ENCODE measurements at places on chromosomes 7 and 10.

- DNase-seq, result no peak
Measured at GRCh38 chr10:42971251-42971599, 105.6 kb upstream of the RET start.

DNA sequence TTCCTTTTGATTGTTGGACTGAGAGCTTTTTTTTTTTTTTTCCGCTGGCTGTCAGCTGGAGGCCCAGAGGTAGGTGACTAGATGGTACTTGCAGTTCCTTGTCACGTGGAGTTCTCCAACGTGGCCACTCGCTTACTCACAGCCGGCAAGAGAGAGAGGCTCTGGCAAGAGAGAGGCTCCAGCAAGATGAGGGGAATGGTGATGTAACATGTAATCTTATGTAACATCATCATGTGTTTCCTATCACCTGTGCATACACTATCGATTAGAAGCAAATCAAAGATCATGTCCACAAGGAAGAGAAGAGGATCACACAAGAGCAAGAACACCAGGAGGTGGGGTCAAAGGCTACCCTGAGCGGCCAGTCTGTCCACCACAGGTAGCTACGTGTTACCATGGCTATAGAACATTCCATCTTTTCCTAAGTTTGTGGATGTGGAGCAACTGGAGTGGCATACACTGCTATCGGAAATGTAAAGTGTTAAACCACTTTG is 4.0 kb upstream of the BORCS7 start:
- no peak for DNase-seq

DNA sequence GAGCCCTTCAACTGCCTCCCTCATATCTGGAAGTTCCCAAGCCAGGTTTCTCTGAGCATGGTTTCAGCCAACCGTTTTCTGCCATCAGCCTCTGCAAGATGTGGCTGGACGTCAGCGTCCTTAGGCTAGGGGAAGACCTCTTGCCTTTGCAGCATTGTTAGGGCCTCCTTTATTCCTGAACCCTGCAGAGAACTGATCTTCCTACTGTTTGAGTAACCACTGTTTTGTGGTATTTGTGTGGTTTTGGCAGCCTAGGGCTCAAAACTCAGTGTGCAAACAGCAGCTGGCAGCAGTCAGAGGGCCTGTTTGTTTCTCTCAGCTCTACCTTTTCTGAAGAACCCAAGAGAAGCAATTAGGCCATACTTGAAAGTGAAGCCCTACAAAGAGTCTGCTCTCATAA is 83.4 kb upstream of the SEMA3E start:
- DNase-seq, result no peak

DNA sequence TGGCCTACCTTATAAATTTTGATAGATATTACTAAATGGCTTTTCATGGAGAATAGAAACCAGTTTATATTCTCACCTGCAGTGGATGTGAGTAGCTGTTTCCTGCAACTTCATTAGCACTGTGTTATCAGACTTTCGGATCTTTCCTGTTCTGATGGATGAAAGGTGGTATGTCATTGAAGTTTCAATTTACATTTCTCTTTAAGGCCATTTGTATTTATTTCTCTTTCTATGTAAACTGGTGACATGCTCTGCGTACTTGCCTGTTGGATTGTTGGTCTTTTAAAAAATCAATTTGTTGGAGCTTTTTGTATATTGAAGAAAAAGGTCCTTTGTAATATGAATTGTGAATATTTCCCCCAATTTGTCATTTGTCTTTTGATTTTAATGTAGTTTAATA is 95.8 kb upstream of the STRIP2 start:
- no peak for DNase-seq

DNA sequence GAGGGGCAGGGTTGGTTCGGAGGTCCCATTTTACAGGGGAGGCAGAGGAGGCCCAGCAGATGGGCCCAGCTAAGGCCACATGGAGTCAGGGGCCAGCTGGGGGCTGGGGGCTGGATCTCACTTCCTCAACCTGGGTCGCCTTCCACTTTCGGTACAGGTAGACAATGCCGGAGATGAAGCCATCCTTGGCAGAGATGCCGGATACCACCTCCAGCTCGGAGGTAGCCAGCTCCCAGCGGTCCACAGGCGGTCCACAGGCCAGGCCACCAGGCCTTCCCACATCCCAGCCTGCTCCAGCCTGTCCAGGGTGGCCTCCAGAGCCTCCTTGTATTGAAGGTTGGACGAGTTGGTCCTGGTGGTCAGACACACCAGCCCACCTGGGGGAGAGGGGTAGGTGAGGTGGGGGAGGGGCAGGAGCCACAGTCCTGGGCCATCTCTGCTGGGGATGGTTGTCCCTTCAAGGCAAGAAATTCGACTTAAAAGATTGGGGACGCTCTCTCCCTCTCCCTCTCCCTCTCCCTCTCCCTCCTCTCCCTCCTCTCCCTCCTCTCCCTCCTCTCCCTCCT is 3.9 kb downstream of the CLDN4 start:
- no peak for DNase-seq

- no peak for DNase-seq
Measured at GRCh38 chr7:95986178-95986764, 213.9 kb downstream of the DYNC1I1 start.

DNA sequence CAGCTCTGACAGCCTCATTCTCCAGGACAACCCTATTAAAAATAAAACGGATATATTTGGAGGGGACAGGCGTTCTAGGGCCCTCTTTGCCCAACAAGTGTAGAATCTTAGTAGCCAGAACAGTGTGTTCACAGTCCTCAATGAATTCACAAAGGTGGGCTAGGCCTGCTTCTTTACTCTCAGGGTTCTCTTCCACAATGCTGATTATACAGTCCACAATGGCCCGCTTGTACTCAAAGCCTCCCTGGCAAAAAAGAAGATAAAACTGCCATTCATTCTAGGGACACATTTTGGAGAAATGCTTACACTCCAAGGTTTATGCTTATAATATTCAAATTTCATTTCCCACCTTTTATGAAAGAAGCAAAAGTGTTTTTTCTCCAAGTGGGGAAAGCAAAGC is 62.6 kb downstream of the MEST start:
- no peak for DNase-seq

GRCh38 chr7:877312-878232 is 1.2 kb downstream of the GET4 start:
- peak; percentile 27 for DNase-seq

DNA sequence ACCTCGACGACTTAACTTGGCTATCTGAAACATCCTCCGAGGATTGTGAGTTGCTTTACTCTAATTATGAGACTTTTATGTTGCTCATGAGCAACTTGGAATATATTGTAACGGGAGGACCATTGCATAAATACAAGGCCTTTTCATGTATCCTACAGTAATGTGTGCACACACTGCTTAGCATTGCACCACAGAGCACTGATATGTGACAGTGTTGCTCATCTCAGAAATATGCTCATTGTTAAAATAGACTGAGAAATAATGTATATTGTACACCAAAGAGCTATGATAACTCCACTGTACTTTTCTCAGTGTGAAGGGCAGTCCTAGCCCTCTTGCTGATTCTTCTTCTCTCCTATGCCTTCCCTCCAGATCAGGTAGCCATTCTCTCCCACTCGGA is 102.8 kb upstream of the CDK13 start:
- no peak for DNase-seq

DNA sequence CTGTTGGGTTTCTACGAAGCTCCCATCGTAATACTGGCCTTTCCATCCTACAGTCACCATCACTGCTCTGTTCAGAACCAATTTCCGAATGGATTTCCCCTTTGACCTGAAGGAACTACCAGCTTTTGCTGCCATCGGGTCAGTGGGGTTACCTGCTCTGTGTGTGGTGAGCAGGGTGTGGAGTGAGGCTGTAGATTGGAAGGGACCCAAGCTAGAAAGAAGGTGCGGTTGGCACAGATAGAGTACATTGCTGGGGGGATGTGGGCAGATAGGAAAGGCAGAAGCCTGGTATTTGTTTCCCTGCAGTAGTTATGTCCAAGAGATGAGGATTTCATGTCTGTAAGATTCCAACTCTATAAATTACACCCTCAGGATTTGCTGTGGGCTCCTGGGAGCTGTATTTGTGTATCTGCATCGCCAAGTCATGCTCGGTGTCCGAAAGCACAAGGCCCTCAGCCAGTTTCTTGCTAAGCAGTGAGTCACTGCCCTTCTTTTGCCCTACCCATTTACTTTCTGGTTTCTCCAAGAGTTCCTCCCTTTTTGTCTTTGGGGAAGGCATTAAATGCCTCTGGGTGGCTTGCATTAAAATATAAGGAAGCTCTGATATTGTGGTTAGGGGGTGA is 15.4 kb downstream of the CLCN1 start:
- DNase-seq, result no peak

GRCh38 chr7:152969335-152969734 is 209.8 kb downstream of the ACTR3B start:
- DNase-seq, result no peak

GRCh38 chr7:71009636-71010035 is 122.3 kb upstream of the GALNT17 start:
- no peak for DNase-seq

- no peak for DNase-seq
Measured at GRCh38 chr7:127476618-127477017, 84.1 kb upstream of the ZNF800 start.

DNA sequence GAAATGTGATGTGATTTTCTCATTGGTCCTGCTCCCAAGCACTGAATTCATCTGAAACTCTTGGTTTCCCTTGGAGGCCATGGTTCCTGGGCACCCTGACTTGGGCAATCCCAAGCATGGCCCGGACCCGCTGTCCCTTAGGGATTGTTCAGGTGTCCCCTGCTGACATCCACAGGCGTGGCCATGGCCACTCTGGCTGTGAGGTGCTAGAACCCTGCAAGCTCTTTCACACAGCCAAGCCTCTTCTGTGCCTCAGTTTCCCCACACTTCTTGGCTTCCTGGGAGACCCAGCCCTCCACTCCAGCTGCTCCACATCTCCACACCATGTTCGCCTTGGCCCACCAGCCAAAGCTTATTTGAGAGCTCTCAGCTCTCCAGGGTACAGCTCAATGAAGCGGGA is 12.0 kb upstream of the AZGP1 start:
- no peak for DNase-seq

DNA sequence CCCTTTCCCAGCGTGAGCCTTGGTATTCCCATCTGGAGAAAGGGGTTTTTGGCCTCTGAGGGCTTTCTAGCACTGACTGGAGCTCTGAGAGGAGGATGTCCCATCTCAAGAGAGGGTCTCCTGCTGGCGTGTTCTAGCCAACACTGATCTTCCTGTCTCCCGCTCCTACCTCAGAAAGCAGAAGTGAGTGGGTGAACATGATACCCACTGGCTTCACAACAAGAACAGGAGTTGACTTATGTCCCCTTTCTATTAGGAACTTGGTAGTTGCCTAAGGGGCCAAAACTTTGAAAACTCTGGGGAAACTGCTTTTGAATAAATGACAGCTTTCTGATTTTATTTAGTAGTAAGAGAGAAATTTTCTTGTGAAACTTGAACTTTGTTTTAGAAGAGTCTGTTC is 113.1 kb upstream of the ADCY1 start:
- no peak for DNase-seq

GRCh38 chr7:122217125-122217524 is 73.1 kb upstream of the AASS start:
- no peak for DNase-seq

GRCh38 chr7:40749877-40750276 is 615.1 kb downstream of the SUGCT start:
- DNase-seq, result no peak

GRCh38 chr7:140196361-140197217 is 19.8 kb upstream of the KDM7A start:
- DNase-seq, result no peak

DNA sequence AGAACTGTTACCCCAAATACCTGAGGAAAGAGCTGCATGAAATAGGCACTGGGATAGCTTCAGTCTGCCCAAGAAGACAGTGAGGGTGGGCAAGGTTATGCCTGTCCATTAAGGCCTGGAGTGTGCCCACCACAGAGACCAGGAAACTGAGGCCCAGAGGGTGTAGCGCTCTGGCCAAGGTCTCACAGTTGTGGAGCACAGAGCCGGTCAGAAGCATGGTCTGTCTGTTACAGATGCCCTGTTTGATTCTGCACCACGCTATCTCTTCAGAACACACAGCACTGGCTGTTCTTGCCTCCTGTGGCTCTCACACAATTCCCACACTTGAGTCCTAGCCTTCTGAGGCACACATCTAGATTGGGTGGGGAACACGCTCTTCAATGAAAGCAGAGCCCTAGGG is 261.4 kb downstream of the GRID1 start:
- DNase-seq, result no peak

GRCh38 chr7:52911795-52912194 is 123.6 kb upstream of the POM121L12 start:
- no peak for DNase-seq

DNA sequence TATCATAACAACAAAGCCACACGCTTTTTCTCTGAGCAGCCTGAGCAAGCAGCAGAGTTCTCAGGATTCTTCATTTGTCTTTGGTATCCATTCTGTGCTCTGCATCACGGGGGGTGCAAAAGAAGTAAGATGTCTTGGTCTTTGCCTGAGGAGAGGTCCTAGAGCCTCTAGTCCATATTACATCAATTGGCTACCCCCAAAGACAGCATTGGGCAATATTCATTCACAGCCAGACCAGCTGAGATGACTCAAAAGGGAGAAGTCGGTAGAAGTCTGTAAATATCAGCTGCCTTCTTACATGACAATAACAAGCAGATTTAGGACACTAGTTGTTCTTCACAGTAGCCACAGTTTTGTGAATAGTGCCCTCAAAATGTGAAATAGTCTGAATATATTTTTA is 66.6 kb downstream of the FZD1 start:
- no peak for DNase-seq

DNA sequence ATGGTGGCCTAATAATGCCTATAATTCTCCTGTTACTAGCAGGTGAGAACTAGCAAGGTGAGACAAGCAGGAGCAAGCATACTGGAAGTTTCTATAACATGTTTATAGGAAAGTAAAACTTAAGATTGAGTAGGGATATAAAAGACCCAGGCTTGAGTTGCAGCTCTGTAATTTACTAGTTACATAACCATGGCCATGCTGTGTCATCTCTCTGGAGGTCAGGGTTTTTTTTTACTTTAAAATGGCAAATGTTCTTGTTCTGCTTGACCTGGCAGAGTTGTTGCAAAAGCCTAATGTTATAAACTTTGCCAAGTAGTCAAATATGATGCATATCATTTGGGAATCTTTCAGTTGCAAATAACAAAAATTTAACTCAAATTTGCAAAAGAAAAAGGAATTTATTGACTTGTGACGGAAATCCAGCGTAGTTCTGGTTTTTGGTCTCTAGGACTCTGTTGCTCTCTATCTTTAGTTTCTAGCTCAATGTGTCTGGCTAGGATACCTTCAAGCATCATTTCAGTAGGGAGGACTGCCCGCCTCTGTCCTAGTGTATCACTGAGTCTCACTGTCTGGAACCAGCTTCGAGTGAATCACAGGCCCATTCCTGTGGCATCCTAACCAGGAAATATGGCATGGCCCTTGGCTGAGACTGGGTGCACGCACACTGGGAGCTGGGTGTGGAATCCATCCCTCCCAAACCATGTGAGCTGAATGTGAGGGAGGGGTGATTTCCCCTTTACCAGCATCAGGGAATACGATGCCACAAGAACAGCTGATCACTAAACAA is 67.9 kb downstream of the ADAM22 start:
- DNase-seq, result no peak
